ENCODE measurements at places on chromosomes 11 and 22. TPM values are rescaled to one million over a fixed set of nuclear protein-coding genes. Genes with fewer than 3 reads are reported as not detected.

- no peak overlapping the region for H3K4me3 ChIP-seq
- H3K4me1 ChIP-seq, result peaks cover 22% of the 10 kb centered on the region
Observed at GRCh38 chr11:66334605-66335442, 1.4 kb downstream of the RIN1 start.

DNA sequence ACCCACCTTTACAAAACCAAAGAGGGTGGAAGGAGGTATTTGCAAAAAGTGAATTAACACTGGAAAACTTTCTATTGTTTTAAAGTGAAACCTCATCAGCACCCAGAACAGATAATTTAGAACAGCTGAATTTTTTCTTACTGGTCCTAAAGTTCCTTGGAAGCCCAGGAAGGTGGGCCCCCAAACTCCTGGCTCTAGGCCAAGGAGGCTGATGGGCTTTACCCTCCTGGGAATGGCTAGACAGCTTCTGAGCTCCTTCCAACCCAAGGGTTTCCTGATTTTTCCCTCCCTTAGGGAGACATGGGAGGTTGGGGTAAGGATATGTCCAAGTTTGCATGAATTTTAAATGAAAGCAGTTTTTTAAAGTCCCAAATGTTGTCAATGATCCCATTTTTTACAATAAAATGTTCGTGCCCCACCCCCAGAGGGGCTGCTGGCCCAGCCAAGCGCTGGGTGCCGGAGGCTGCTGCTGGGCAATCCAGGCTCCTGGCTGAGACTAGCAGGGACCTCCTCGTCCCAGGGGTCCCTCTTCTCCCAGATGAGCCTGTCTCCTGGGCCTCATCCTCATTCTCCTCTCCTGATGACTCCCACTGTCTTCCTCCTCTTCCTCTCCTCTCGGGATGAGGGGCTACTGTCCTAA, 28.4 kb downstream of the RELT start:
- peaks cover 24% of the 10 kb centered on the region for H3K36me3 ChIP-seq
- H3K4me1 ChIP-seq, result no peaks in the 10 kb centered on the region
- DNase-seq, result no peak
- H3K4me3 ChIP-seq, result no peak overlapping the region
- no peak overlapping the region for H3K27ac ChIP-seq
- H3K27me3 ChIP-seq, result no peaks in the 10 kb centered on the region

DNA sequence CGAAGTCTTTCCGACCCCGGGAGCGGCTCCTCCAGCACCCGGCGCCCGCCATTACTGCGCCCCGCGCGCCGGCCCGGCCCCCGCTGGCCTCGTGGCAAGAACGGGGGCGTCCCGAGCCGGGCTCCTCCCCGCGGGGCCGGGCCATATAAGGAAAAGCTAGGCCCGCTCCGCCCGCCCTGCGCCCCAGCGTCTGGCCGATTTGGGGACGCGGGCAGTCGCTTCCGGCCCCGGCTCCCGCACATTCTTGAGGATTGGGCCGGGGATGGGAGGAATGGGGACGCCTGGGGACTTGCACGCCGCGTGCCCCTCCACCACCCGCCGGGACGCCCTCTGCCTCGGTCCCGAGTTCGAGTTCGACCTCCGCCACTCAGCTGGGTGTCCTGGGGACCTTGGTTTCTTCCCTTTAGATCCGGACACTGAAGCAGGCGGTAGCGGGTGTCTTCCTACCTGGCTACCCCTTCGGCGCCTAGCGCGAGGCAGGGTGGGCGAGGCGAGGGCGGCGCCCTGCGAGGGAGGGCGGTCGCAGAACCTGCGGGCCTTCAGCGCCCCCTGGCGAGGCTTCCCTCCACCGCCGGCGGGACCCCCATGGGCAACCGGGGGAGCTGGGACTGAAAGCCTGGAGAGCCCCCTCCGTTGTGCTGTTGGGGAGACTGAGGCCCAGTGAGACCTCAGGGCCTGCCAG, 3.8 kb downstream of the SMTN start:
- peak; percentile 83 for DNase-seq
- peak overlapping the region; percentile 70 for H3K4me3 ChIP-seq
- no peaks in the 10 kb centered on the region for H3K27me3 ChIP-seq
- H3K36me3 ChIP-seq, result no peaks in the 10 kb centered on the region
- H3K27ac ChIP-seq, result peak overlapping the region; percentile 84

Gene CRYAB
- total RNA-seq, result not detected

DNA sequence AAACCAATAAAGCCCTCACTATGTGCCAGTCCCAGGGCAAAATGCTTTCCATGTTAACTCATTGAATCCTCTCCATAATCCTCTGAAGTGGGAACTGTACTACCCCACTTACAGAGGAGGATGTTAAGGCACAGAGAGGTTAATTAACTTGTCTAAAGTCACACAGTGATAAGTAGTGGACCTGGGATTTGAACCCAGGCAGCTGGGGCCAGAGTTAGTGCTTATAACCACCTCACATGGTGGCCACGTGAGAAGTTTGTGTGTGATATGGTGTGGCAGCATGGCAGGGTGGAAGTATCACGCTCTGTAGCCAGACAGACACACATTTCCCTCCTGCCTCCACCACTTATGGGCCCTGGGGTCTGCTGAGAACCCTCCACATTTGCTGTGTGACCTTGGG, 16.5 kb downstream of the PARVG start:
- peaks cover 20% of the 10 kb centered on the region for H3K36me3 ChIP-seq
- H3K4me1 ChIP-seq, result peaks cover 5% of the 10 kb centered on the region
- H3K4me3 ChIP-seq, result no peak overlapping the region
- H3K27ac ChIP-seq, result no peak overlapping the region
- no peaks in the 10 kb centered on the region for H3K27me3 ChIP-seq

DNA sequence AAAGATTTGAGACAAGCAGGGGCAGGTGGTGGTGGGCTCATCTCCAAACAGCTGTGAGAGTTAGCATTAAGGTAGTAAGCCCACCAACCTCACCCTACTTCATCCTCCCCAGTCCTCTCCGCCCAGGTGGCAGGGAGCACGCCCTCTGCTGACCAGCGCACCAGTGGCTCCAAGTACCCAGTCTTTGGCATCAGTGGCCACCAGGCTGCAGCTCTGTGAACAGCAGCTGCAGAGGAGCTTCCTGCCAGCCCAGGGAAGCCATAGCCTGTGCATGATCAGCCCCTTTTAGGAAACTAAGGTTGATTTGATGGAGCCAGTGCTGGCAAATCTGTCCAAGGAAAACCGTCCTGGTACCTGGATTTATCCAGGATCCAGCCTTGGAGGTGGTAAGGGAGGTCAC, 21.7 kb downstream of the CAVIN3 start:
- DNase-seq, result no peak
- no peaks in the 10 kb centered on the region for H3K36me3 ChIP-seq

GRCh38 chr22:19713650-19714311, 522 bp upstream of the SEPTIN5 start:
- no peak overlapping the region for H3K27ac ChIP-seq
- no peak for DNase-seq
- no peaks in the 10 kb centered on the region for H3K36me3 ChIP-seq
- peaks cover 6% of the 10 kb centered on the region for H3K27me3 ChIP-seq

DNA sequence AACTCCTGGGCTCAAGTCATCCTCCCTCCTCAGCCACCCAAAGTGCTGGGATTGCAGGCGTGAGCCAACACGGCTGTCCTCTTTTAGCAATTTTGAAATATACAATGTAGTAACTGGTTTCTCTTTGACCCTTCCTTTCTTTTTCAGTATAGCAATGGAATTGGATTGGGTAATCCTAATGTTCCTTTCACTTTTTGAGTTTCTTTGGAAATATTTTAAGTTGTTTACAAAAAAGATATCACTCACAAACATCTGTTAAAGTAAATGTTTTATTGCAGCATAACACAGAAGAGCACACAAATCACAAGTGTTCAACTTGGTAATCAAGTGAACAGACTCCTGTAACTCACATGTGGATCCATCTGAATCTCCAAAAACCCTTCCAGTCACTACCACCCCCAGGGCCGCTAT, 44.6 kb upstream of the EP300 start:
- no peaks in the 10 kb centered on the region for H3K36me3 ChIP-seq
- no peak overlapping the region for H3K27ac ChIP-seq
- H3K27me3 ChIP-seq, result no peaks in the 10 kb centered on the region
- no peak overlapping the region for H3K4me3 ChIP-seq

Measured in CD4-positive, CD25-positive, alpha-beta regulatory T cell (primary cell).